Vagina (tissue), 2 donors: ENCODE measurements at places on chromosomes 7 and 10. TPM values are rescaled to one million over a fixed set of nuclear protein-coding genes. Genes with fewer than 3 reads are reported as not detected.

GRCh38 chr10:103192089-103192450 is 1.0 kb downstream of the NT5C2 start:
- no peak for DNase-seq

DNA sequence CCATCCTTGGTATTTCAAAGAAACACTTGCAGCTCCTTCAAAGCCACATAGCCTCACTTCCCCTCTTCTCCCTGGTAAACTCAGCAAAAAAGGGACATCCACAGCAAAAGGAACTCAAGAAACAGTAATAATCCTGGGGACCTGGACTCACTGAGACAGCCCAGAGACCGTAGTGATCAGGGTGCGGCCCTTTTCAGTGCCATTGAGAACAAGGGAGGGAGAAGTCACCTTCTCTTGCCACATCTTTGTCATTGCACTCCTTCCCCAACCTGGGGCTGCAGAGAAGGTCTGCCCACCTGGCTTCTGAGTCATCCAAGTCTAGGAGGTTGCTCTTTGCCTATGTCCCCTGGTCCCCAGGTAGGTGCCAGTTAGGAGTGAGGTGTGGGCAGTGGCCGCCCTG is 93.9 kb upstream of the SH2B2 start:
- DNase-seq, result no peak

DNA sequence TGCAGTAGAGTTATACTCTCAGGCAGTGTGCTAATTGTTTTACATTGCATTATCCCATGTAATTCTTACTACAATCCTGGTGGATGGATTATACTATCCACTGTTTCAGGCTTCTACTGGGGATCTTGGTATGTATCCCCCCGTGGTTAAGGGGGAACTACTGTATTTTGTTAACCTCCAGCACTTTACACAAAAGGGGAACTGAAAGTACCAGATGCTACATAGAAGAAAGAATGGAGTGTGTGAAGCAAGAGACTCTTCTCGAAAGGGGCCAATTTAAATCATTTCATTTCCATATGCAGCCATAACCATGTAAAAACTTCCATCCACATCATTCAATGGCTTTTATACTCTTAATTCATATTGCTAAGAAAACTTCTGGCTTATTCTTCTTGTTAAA is 69.4 kb downstream of the C1GALT1 start:
- DNase-seq, result no peak

GRCh38 chr10:110802551-110803238 is 69.0 kb upstream of the PDCD4 start:
- DNase-seq, result no peak

- no peak for DNase-seq
These were observed 22.8 kb downstream of the WDFY4 start for GRCh38 chr10:48707472-48707871.

GRCh38 chr7:7554021-7554432 is 12.7 kb upstream of the MIOS start:
- no peak for DNase-seq

DNA sequence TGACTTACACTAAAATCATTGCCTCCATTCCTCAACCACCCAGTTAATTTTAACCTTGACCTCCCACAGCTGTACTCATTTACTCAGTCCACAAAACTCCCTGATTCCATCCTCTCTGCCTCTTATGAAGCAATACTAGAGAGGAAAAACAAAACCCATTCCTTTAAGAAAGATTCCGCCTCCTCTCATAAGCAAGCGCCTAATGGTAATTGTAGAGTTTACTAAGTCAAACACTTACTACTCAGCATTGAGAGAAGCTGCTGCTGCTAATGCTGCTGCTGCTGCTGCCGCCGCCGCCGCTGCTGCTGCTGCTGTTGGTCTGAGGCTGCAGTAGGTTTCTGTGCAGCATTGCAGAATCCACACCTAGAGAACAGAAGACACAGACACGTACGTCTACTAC is 2.1 kb upstream of the ADD3 start:
- no peak for DNase-seq

GRCh38 chr10:110664483-110665420 is 20.6 kb downstream of the RBM20 start:
- DNase-seq, result no peak

GRCh38 chr10:19466709-19467108 is 349.5 kb upstream of the PLXDC2 start:
- no peak for DNase-seq

DNA sequence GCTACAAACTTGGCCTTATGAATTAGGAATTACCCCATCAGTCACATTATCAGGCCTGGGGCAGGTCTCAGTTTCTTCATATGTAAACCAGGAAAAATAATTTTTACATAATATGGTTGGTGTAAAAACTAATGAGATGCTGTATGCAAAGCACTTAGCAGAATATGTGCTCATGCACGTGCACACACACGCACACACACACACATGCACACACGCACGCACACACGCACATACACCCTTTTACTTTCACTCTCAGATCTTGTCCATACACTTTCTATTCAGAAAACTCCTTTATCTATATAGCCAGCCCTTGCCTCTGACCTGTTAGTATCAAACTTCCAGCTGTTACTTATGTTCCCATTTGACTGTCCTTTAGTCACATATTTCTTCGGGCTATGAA is 92.7 kb downstream of the CREB5 start:
- DNase-seq, result no peak

GRCh38 chr10:69091143-69091651 is 3.3 kb downstream of the SRGN start:
- DNase-seq, result no peak

DNA sequence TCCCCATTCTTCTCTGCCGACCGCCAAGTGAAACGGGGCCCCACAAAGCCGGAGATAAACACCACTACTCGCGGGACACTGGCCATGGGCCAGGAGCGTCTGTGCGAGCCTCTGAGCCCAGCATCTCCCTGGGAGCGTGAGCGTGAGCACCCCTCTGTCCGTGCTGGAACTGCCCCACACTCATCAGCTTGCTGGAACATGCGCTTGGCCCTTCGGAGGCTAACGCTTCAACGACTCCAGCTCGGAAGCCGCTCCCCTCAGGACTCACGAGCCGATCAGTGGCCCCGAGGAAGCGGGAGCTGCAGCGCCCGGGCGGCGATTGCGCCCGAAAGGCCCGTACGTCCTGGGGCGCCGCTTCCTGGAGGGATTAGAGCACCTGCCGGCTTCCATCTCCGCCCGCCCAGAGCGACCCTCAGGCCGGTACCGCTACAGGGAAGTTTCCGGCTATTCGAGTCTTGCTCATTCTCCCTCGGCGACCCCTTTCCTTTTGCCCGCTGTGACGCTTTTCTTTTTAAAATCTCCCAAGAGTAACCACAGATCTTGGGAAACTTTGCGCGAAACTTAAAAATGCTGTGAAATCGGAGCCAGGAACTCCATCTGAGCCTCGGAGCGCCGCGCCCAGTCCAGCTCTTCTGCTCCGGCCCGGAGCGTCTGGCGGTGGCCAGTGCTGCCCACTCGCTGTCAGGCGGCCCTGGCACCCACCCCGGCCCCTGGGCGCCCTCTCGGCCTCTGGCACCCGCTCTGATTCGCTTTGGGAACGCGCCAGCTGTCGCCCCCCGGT is 1.0 kb downstream of the TLL2 start:
- DNase-seq, result no peak

- no peak for DNase-seq
These were observed 32.9 kb upstream of the KMT2E start for GRCh38 chr7:104980841-104981671.

DNA sequence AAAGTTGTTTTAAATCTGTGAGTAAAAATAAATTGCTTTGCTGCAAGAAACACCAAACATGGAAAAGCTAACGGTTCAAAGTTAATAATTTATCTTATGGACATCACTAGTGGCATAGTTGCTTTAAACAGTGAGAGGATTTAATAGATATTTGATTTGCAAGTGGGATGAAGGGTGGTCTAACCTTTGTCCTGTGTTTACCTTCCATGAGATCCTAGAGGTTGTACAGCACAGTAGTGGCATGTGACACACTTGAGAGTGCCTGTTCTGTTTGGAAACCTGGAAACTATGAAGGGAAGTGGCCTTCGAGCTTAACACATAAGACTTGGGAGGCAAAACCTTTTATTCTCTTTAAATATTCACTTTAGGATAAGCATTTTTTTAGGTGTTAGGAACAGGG is 16.0 kb downstream of the EGFR start:
- DNase-seq, result no peak

DNA sequence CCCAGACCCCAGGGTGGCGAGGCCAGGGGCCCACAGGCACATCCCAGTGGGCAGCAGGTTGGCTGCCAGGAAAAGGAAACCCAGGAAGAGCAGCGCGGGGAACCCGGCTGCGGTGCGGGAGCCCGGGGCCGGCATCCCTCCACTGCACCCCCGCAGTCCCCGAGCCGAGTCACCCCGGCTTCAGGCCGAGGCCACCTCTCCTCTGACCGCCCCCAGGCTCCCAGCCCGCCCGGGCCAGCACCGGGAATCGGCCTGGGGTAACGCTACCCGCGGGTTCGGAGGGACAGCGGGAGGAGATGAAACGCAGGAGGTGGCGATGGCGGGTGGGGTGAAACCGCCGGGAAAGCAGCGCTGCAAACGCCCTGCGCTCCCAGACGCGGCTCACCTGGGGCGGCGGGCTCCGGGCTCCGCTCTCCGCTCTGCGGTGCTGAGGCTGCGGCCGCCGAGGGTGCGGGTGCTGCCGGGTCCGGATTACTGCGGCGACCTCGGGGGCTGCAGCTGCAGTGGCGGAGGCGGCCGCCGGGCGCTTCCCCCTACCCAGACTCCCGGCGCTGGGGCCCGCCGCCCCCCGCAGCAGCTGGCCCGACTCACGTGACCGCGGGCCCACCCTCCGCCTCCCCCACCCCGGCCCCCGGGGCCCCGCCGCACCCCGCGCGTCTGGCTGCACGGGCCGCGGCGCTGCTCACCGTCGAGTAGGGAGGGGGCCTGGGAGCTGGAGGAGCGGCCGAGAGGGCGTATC is at the start of gene SCRN1:
Gene SCRN1 (minus strand): TSS at position 545 of the 739 bp plus-strand sequence. CDS start 20,734 bp downstream, outside the sequence.
- no peak for DNase-seq

GRCh38 chr7:80760292-80760691 is 121.8 kb downstream of the CD36 start:
- no peak for DNase-seq

- DNase-seq, result no peak
These were observed 76.7 kb downstream of the ANK3 start for GRCh38 chr10:60312818-60313588.

DNA sequence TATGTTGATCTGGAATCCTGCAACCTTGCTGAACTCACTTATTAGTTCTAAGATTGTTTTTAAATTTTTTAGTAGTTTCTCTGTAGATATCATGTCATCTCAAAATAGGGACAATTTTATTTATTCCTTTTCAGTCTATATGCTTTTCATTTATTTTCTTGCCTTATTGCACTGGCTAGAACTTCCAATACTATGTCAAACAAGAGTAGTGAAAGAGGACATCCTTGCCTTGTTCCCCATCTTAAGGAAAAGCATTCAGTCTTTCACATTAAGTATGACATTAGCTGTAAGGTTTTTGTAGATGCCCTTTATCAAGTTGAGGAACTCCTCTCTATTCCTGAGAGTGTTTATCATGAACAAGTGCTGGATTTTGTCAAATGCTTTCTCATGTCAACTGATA is 77.8 kb downstream of the TBXAS1 start:
- no peak for DNase-seq

- no peak for DNase-seq
These were observed 380.2 kb downstream of the EXOC4 start for GRCh38 chr7:133633055-133633454.

- no peak for DNase-seq
These were observed 13.0 kb downstream of the STK32C start for GRCh38 chr10:132294561-132295318.

- no peak for DNase-seq
These were observed 74.7 kb downstream of the LSM5 start for GRCh38 chr7:32415519-32415918.

GRCh38 chr10:24378126-24378920 is 169.4 kb downstream of the KIAA1217 start:
- DNase-seq, result no peak

DNA sequence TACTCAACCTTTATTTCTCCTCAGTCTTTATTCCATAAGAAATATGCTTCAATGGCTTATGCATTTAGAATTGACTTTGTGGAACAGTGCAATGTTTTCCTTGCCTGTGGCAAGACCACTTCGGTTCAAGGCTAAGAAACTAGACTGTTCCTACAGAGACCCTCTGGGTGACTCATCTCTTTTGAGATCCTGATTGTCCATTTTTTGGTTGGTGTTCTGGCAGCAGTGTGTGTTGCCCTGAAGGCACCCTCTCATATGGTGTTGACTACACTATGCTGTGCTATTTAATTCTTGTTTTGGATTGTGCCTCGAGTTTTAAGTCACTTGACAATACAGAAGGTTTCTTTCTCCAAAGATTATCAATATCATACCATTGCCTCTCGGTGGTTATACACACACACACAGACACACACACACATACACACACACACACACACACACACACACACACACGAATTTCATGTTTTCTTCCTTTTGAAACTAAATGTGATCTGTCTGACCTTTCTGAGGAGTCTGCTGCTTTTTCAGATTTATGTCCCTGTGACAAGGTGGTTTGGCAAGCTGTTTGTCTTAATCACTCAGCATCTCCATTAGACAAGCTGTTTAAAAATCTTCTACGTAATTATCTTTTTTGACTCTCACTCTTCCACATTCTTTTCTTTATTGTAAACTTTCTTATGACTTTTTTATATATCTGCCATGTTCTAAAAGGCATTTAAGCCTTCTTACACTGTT is 187.2 kb downstream of the VTI1A start:
- DNase-seq, result no peak

- no peak for DNase-seq
These were observed 90.2 kb upstream of the RPA3 start for GRCh38 chr7:7808626-7809025.

DNA sequence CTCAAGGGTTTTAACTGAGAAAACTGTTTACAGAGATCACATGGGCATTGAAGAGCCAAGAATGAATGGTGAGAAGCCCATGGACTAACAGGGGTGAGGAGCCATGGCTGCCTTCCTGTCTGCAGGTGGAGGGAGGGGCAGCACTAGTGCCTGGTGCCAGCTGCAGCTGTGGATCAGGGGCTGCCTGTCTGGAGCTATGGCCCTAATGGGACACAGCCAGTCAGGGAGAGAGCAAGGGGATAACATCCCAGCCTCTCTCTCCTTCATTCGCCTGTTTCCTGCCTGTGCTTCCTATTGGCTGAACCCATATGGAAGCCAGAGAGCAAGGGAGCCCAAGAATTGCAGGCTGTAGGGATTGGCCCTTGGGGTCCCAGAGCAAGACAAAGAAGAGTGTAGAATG is 125.8 kb upstream of the GAD2 start:
- no peak for DNase-seq

- DNase-seq, result no peak
These were observed 95.0 kb downstream of the ST7 start for GRCh38 chr7:117048114-117048866.

- no peak for DNase-seq
These were observed 33.6 kb downstream of the MEOX2 start for GRCh38 chr7:15652776-15653290.

ZMIZ2 gene
- 54.3 TPM for total RNA-seq

TMEM213 gene
- total RNA-seq, result not detected

SFTPA1 gene
- total RNA-seq, result 2.9 TPM

MRC1 gene
- total RNA-seq, result 18.9 TPM

CRHR2 gene
- total RNA-seq, result not detected

GHRHR gene
- not detected for total RNA-seq

ITGB8 gene
- 62.6 TPM for total RNA-seq

PRSS2 gene
- not detected for total RNA-seq

HTR5A gene
- total RNA-seq, result not detected

NODAL gene
- not detected for total RNA-seq

PCLO gene
- 10.8 TPM for total RNA-seq

HOXA10 gene
- total RNA-seq, result 19.2 TPM

LRRD1 gene
- 0.49 TPM for total RNA-seq

POR gene
- 94.3 TPM for total RNA-seq

RNLS gene
- 13.3 TPM for total RNA-seq

SEPHS1 gene
- total RNA-seq, result 26.8 TPM

CC2D2B gene
- 2.5 TPM for total RNA-seq
